ENCODE measurements at places on chromosomes 5 and 9.

GRCh38 chr5:116153687-116154174 lies 68.9 kb downstream of the COMMD10 start:
- DNase-seq = no peak

GRCh38 chr5:81759632-81760005 lies 8.7 kb upstream of the SSBP2 start:
- DNase-seq = no peak

DNA sequence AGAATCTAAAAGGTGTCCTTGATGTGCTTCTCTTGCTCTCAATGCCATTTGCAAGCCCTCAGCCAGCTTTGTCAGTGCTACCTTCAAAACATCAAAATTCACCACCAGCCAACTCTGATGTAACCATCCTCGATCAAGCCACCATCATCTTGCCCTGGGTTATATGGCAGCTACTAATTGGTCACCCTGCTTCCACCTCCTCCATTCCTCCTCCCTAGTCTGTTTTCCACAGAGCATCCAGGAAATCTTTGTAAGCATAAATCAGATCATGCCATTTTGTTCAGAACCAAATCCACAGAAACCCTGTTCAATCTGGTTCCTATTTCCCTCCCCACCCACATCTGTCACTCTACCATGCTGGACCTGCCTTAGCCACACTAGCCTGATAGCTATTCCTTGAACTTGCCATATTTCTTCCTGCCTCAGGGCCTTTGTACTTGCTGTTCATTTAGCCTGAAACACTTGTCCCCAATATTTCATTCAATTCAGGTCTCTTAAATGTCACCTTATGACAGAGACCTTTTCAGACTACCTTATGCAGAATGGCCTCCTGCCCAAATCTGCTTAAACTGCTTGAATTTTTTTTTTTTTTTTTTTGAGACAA lies 1.9 kb upstream of the B4GALT1 start:
- no peak for DNase-seq

- no peak for DNase-seq
Measured at GRCh38 chr9:128233817-128234406, 30.7 kb downstream of the DNM1 start.

DNA sequence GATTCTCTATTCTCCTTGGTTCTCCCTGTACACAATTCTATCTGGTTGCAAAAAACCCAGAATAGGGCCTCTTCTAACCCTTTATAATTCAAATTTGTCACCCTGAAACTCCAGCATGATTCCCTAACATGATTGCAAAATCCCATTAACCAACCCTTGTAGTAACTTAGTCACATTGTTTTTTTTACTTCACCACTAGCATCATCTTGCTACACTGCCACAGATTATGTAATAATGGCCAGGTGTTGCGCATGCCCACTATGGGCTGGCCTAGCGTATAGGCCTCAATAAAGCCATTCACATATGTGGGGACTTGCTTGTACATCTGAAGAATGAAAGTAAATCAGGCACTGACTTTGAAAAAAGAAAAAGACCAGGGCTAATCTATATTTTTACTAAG lies 25.7 kb downstream of the FAM170A start:
- no peak for DNase-seq

GRCh38 chr9:115599898-115600297 lies 481.9 kb upstream of the TNC start:
- DNase-seq = no peak

DNA sequence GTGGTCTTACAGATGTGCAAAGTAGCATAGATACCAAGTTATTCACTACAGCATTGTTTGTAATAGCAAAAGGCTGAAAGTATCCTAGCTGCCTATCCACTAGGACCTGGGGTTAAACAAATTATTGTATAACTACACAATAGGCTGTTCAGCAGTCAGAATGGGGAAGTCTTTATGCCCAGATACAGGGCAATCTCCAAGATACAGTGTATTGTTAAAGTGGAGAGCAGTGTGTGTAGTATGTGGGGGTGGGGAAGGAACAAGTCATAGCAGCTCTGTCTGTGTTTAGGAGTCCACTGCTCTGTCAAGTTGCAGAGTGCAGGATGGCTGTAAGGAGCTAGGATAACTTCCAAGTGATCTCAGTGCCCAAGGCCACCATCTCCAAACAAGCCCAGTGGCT lies 5.5 kb downstream of the PCYOX1L start:
- no peak for DNase-seq

DNA sequence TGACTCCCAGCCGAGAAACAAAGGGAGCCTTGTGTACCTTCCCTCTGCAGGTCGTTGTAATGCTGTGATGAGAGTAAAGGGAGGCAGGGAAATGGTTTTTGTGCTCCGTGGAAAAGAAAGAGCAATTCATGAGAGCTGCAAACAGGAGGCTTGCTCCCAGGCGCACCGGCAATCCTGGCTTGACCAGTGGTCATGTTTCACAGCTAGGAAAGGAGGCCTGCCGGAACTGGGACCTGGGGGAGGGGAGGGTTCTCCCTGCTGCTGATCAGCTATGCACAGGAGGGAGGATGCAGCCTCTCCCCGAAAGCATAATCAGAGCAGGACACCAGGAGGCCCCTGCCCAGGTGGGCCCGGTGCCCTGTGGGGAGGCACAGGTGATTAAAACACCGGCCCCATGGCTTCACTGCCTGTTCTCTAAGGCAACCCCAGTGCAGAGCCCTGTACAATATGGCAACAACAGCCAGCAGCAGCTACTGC lies 131.3 kb downstream of the ZDHHC21 start:
- DNase-seq = no peak

- DNase-seq = no peak
Measured at GRCh38 chr5:6772886-6773285, 59.7 kb downstream of the TENT4A start.

DNA sequence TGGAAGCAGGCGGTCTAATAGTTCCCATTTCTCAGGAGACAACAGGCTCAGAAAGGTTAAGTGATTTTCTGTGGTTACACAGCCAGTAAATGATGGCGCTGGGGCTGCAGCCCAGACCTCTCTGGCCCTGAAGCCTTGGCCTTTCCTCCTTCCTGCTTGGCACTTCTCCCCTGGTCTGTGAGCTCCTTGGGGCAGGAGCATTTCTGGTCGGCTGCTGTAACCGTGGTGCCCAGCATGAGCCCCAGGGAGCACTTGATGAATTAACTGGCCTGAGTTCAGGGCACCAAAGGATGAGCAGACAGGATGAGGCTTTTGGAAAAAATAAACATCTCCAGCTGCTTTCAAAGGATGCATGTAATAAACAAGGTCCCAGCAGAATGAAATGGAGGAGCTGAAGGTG lies 30.2 kb downstream of the CDHR2 start:
- DNase-seq = no peak

DNA sequence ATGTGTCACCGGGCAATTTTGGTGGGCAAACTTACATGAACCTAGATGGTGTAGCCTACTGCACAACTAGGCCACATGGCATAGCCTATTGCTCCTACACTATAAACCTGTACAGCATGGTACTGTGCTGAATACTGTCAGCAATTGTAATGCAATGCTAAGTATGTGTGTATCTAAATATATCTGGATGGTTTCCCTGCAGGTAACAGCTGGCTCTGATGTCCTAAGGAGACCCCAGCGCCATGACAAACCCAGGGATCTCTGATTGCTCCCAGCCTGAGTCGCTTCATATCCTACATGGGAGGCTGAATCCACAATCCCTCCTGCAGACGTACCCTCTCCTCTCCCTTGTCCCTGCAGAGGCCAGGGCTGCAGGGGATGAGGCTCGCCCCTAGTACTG lies 26.6 kb upstream of the TTLL11 start:
- DNase-seq = no peak

DNA sequence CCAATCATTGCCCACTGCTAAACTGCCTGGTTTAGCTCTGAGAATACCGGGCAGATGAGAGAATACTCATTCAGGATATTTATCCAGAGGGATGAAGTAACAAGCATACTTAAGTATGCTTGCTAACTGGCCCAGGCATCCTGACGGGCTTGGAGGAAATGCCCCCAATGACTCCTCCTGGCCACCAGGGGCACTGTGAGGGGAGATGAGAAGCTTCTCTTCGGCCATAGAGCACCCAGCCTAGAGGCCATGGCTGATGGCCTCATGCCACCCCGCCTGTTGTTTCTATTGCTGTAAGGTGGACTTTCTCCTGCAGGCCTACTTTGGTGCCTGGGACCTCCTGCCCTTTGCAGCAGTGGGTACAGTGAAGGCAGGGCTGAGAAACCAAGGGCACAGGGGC lies 134.5 kb upstream of the FSTL4 start:
- no peak for DNase-seq

GRCh38 chr5:147854894-147855773 lies 23.4 kb upstream of the SCGB3A2 start:
- DNase-seq = no peak

- no peak for DNase-seq
Measured at GRCh38 chr9:89413963-89414638, 83.8 kb downstream of the SEMA4D start.

GRCh38 chr5:2375291-2375690 lies 376.2 kb downstream of the IRX2 start:
- DNase-seq = no peak

- no peak for DNase-seq
Measured at GRCh38 chr9:137756045-137756744, 121.4 kb upstream of the CACNA1B start.

DNA sequence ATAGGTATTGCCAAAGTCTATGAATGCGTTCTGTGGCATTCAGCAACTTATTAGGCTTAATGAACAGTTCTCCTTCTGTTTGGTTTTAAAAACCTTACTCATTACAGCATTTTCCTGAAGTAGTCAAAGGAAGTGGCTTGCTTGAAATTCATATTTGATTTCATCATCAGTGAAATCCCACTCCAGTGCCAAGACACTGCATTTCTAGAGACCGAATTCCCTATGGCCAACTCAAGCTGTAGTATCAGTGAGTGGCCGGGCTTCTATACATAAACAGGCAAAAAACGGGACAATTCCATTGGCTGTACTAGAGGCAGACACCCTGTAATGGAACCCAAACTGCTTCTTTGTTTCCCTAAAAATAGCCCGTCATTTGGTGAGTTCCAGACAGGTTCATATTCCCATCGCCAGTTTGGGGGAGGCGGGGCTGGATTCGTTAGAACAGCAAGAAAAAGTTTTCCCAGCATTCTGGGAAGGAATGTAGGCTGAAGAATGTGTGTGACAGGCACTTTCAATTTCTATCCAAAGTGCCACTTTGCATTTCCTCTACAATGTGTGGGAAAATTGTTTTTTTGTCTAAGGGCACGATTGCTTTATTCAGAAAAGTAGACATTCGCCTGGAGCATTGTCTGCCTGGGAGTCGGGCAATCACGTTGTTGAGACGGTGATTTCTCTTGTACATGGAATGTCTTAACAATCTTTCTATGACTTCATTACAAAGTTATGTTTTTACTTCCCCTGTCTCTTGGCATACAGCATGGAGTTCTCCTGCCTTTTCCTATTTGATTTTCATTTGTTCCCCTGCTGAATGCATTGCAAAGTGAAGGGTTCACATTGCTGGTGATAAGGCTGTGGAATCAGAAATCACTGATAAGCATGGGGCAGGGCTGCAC lies 141.8 kb upstream of the MAST4 start:
- DNase-seq = no peak

DNA sequence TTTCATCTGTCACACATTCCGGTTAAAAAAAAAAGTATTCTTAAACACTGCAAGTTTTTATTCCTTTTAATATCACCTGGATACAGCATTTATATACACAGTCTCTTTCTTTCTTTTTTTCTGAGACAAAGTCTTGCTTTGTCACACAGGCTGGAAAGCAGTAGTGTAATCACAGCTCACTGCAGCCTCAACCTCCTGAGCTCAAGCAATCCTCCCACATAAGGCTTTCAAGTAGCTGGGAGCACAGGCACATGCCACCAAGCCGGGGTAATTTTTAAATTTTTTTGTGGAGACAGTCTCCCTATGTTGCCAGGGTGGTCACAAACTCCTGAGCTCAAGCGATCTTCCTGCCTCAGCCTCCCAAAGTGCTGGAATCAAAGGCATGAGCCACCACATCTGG lies 13.9 kb downstream of the KIF20A start:
- no peak for DNase-seq

- no peak for DNase-seq
Measured at GRCh38 chr9:114285166-114285867, 37.6 kb upstream of the ORM1 start.

DNA sequence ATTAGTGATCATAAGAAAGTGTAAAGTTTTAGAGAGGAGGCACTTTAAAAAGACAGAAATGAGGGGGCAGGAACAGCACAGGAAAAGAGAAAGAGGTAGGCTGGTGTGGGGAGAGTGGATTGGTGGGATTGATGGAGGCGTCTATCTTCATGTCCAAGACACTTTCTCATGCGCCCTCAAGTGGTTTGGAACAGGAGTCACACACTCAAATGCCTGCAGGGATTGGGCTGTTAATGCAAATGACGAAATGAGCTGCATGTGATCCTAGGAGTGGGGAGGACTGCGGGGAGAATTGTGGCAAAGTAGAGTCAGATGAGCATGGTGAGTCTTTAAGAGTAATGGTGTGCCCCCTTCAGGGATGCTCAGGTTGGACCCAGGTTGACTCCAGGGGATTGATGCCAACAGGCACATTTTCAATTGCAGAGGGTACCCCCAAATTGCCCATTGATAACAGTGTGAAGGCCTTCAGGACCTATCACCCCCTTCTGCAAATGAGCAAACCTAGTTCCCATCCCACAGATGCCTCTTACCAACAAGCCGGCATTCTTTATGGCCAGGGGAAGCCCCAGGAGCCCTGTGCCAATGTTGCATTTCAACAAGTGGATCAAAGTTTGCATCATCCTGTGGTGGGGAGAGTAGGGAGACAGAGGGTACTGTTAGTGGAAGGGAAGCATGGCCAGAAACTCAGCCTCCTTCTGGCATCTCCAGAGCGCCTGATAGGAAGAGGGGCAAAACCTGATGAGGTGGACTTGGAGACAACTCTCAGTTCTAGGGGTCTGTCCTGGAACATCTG lies 5.3 kb downstream of the SLC36A3 start:
- no peak for DNase-seq

DNA sequence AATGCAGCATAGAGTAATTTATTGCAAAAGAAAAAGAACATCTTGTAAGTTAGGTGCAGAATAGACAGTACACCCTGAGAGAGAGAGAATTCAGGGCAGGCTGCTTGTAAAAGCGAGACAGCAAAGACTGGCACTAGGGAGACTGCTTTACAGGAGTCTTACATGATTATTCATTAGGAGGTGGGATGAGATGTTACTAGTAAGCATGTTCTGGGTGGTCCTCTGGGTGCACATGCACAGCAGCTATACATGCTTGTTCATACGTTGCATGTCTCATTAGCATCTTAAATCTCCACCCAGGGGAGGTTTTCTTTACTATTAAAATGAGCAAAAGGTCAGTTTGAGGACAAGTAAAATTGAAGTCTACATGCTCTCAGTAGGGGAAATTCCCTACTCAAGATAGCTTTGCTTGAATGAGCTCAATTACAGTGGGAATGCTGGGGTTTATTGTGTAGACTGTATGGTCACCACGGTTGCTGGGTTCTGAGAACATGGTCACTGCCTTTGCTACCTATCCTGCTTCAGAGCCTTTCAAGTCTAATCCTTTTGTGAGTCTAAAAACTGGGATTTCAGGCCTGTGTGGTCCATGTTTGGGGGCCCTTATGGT lies 60.6 kb downstream of the RGS7BP start:
- DNase-seq = no peak

- DNase-seq = no peak
Measured at GRCh38 chr5:168282120-168282519, 9.3 kb upstream of the WWC1 start.

Measured in activated T-cell treated with anti-CD3 and anti-CD28 coated beads for 4 hours (primary cell).